ENCODE measurements at places on chromosomes 4 and X.

- no peaks in the 10 kb centered on the region for H3K4me1 ChIP-seq
- no peak overlapping the region for H3K4me3 ChIP-seq
- DNase-seq = no peak
- H3K27me3 ChIP-seq = no peaks in the 10 kb centered on the region
- H3K27ac ChIP-seq = no peak overlapping the region
Observed at GRCh38 chrX:145524931-145525330, 277.6 kb downstream of the SPANXN1 start.

DNA sequence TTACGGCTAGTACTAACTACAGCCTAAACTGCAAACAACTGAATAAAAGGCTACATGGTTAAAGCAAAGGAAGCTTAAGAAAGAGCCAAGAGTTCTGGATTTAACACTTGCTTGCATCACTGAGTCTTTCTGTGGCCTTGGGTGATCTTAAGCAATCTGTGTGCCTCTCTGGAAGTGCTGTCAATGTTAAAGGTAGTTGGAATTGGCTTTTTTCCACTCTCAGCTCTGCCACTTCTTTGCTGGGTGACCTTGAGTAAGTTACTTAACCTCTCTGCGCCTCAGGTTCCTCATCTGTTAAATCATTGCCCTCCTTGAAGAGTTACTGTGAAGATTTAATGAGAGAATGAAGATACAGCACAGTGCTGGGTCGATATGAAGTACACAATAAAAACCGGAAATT, 15.7 kb downstream of the SLC2A9 start:
- no peak overlapping the region for H3K27ac ChIP-seq
- no peaks in the 10 kb centered on the region for H3K4me1 ChIP-seq

GRCh38 chr4:64417974-64418373, 8.7 kb upstream of the TECRL start:
- no peak overlapping the region for H3K27ac ChIP-seq
- no peak for DNase-seq
- no peaks in the 10 kb centered on the region for H3K36me3 ChIP-seq
- H3K4me3 ChIP-seq = no peak overlapping the region

DNA sequence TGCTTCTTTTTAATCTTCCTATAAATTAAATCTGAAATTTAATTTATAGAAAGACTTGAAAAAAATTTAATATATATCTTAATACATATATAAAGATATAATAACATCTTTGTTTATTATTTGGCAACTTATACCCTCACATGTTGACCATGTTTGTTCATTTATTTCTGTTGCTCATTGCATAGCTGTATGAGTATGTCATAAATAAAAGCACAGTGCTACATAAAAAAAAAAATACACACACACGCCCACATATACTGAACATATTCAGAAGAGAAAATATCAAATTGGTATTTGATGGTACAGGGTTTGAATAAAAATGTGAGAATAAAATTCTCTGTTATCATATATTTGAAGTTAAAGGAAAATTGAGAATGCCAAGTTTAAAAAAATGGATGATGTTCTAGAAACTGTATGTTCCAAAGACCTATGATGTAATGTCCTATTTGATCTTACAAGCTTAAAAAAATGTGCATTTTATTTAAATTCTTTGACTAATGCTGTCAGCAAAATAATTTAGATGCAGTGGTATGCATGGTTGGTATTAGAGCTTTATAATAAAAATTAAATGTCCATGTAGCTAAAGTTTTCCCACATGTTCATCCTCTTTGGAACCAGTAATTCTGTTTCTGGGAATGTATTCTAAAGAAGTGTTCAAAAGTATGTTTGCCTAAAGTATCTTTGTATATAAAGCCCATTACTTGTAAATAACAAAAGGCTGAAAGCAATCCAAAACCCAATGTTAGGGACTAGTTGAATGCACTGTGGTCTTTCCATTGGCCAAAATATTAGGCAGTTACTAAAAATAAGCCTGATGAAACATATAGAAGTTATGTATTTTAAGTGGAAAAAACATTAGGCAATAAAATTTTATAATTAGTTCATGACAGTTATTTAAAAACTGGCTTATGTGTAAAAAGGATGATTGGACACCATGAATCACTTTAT, 12.9 kb downstream of the TMEM184C start:
- H3K36me3 ChIP-seq = peaks cover 66% of the 10 kb centered on the region
- H3K4me3 ChIP-seq = no peak overlapping the region
- no peaks in the 10 kb centered on the region for H3K4me1 ChIP-seq

DNA sequence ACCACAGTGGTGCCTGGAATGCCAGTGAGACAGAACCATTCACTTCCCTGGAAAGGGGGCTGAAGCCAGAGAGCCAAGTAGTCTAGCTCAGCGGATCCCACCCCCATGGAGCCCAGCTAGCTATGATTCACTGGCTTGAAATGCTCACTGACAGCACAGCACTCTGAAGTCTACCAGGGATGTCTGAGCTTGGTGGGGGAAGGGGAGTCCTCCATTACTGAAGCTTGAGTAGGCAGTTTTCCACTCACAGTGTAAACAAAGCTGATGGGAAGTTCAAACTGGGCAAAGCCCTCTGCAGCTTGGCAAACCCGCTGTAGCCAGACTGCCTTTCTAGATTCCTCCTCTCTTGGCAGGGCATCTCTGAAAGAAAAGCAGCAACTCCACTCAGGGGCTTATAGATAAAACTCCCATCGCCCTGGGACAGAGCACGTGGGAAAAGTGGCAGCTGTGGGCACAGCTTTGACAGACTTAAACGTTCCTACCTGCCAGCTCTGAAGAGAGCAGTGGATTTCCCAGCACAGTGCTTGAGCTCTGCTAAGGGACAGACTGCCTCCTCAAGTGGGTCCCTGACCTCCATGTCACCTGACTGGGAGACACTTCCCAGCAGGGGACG, 32.0 kb downstream of the NAP1L2 start:
- no peak for DNase-seq
- H3K4me3 ChIP-seq = no peak overlapping the region
- H3K4me1 ChIP-seq = no peaks in the 10 kb centered on the region
- H3K27me3 ChIP-seq = no peaks in the 10 kb centered on the region
- no peaks in the 10 kb centered on the region for H3K36me3 ChIP-seq
- no peak overlapping the region for H3K27ac ChIP-seq

DNA sequence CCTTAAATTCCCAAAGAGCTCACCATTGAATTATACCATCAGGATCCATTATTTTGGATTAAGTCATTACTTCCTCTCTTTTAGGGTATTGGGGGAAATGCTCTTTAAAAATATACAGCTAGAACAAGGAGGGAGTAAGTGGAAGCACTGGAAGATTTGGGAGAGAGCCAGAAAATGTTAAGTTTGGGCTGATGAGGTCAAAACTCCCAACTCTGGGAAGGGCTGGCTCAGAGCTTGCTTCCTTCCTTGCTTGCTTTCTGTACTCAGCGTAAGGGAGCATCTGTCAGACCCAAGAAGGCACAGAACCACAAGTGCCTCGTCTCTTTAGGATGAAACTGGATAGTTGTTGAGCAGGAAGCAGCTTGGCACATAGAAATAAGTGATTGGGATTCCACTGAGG, 138.2 kb downstream of the GUCY2F start:
- DNase-seq = peak; percentile 22
- H3K4me3 ChIP-seq = no peak overlapping the region
- peaks cover 42% of the 10 kb centered on the region for H3K4me1 ChIP-seq
- H3K36me3 ChIP-seq = no peaks in the 10 kb centered on the region

- peaks cover 30% of the 10 kb centered on the region for H3K4me1 ChIP-seq
- H3K27ac ChIP-seq = no peak overlapping the region
- no peaks in the 10 kb centered on the region for H3K36me3 ChIP-seq
- no peak overlapping the region for H3K4me3 ChIP-seq
- H3K27me3 ChIP-seq = no peaks in the 10 kb centered on the region
Observed at GRCh38 chr4:153518001-153518400, 51.8 kb downstream of the TMEM131L start.

- no peak overlapping the region for H3K4me3 ChIP-seq
- no peak overlapping the region for H3K27ac ChIP-seq
- no peaks in the 10 kb centered on the region for H3K36me3 ChIP-seq
- no peaks in the 10 kb centered on the region for H3K4me1 ChIP-seq
- no peaks in the 10 kb centered on the region for H3K27me3 ChIP-seq
Observed at GRCh38 chrX:19611636-19612376, 96.5 kb upstream of the MAP3K15 start.

DNA sequence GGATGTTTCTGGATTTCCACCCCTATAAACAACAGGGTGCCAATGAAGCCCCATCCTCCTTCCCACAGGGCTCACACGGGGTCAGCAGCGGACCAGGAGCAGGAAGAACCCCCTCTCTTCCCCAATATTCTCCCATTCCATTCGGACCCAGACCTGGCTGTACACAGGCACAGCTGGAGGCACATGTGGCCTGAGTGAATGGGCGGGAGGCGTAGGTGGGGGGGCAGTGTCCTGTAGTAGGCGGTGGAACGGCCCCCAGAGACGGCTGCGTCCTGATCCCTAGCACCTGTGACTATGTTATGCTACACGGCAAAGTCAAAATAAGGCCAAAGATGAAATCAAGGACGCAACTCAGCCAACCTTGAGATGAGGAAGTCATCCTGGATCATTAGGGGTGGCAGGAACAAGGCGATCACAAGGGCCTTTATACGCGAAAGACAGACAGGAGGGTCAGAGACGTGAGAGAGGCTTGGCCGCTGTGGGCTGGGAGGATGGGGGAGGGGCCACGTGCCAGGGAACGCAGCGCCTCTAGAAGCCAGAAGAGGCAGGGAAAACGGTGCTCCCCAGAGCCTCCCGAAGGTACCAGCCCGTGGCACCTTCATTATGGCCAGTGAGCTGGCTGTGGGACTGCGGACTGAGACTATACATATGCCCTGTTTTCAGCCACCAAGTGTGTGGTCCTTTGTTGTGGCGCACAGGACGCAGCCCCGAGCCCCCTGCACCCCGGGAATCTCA, 75.6 kb downstream of the WFS1 start:
- no peak overlapping the region for H3K27ac ChIP-seq
- no peak overlapping the region for H3K4me3 ChIP-seq
- H3K4me1 ChIP-seq = no peaks in the 10 kb centered on the region
- no peaks in the 10 kb centered on the region for H3K27me3 ChIP-seq
- no peaks in the 10 kb centered on the region for H3K36me3 ChIP-seq
- DNase-seq = no peak

- no peak overlapping the region for H3K4me3 ChIP-seq
- H3K27me3 ChIP-seq = no peaks in the 10 kb centered on the region
- no peak for DNase-seq
- H3K4me1 ChIP-seq = no peaks in the 10 kb centered on the region
Observed at GRCh38 chrX:74606342-74606741, 8.1 kb downstream of the RLIM start.

GRCh38 chr4:23441530-23442069, 448.2 kb downstream of the PPARGC1A start:
- no peaks in the 10 kb centered on the region for H3K27me3 ChIP-seq
- H3K36me3 ChIP-seq = no peaks in the 10 kb centered on the region
- no peaks in the 10 kb centered on the region for H3K4me1 ChIP-seq
- DNase-seq = no peak

GRCh38 chr4:150212927-150213326, 134.7 kb downstream of the DCLK2 start:
- DNase-seq = no peak
- no peak overlapping the region for H3K27ac ChIP-seq
- H3K36me3 ChIP-seq = no peaks in the 10 kb centered on the region
- peaks cover 25% of the 10 kb centered on the region for H3K4me1 ChIP-seq
- no peak overlapping the region for H3K4me3 ChIP-seq
- H3K27me3 ChIP-seq = no peaks in the 10 kb centered on the region

- no peaks in the 10 kb centered on the region for H3K36me3 ChIP-seq
- H3K4me3 ChIP-seq = no peak overlapping the region
- H3K27ac ChIP-seq = no peak overlapping the region
- no peaks in the 10 kb centered on the region for H3K4me1 ChIP-seq
- no peak for DNase-seq
- H3K27me3 ChIP-seq = no peaks in the 10 kb centered on the region
Observed at GRCh38 chr4:80587871-80588385, 252.4 kb downstream of the CFAP299 start.

GRCh38 chrX:150464001-150464400, 100.9 kb downstream of the MAMLD1 start:
- H3K27me3 ChIP-seq = no peaks in the 10 kb centered on the region
- H3K36me3 ChIP-seq = no peaks in the 10 kb centered on the region
- peaks cover 19% of the 10 kb centered on the region for H3K4me1 ChIP-seq
- no peak overlapping the region for H3K27ac ChIP-seq
- H3K4me3 ChIP-seq = no peak overlapping the region

- peaks cover 36% of the 10 kb centered on the region for H3K4me1 ChIP-seq
- H3K27ac ChIP-seq = no peak overlapping the region
- peaks cover 36% of the 10 kb centered on the region for H3K36me3 ChIP-seq
- no peak for DNase-seq
Observed at GRCh38 chr4:118772081-118772766, 63.7 kb downstream of the SEC24D start.

DNA sequence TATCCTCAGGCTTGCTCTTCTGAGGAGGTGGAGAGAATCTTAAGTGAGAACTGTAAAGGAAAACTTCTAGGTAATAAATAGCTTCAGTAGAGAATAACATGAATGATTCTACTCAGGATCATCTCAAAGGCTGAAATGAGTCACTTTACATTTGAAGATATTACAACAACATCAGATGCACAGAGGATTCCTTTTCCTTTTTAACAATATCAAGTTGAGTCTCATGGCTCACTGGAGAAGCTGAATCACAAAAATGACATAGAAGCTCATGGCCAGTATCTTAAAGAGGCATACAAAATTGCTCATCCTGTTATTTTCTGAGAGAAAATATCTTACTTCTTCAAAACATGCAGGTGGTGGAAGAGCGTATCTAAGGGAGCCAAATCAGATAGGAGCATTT, 72.5 kb upstream of the EMCN start:
- H3K27me3 ChIP-seq = no peaks in the 10 kb centered on the region
- no peaks in the 10 kb centered on the region for H3K36me3 ChIP-seq
- no peak overlapping the region for H3K27ac ChIP-seq
- H3K4me1 ChIP-seq = no peaks in the 10 kb centered on the region

DNA sequence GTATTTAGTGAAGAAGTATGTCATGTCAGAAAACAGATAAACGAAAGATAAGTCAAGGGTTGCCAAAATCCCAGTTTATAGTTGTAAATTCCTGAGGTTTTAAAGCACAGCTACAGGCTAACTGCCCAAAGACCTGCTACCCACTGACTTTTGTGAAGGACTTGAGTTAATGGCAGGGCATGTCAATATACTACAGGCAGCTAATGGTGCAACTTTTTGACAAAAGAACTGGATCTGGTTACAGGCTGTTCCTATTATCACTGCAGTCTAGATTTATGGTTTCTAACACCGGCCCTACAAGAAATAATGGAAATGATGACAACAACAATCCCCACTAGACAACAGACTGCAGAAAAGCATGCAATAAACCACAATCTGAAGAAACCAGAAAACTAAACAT, 6.4 kb downstream of the SCML2 start:
- no peaks in the 10 kb centered on the region for H3K27me3 ChIP-seq
- H3K4me1 ChIP-seq = no peaks in the 10 kb centered on the region
- H3K27ac ChIP-seq = no peak overlapping the region
- H3K4me3 ChIP-seq = no peak overlapping the region
- no peak for DNase-seq

GRCh38 chr4:86243750-86244149, 116.1 kb downstream of the MAPK10 start:
- H3K36me3 ChIP-seq = no peaks in the 10 kb centered on the region
- H3K4me1 ChIP-seq = no peaks in the 10 kb centered on the region
- no peak overlapping the region for H3K4me3 ChIP-seq
- no peak overlapping the region for H3K27ac ChIP-seq
- no peaks in the 10 kb centered on the region for H3K27me3 ChIP-seq

Data from SJSA1 (cell line).